ENCODE measurements at places on chromosomes 4 and X.

DNA sequence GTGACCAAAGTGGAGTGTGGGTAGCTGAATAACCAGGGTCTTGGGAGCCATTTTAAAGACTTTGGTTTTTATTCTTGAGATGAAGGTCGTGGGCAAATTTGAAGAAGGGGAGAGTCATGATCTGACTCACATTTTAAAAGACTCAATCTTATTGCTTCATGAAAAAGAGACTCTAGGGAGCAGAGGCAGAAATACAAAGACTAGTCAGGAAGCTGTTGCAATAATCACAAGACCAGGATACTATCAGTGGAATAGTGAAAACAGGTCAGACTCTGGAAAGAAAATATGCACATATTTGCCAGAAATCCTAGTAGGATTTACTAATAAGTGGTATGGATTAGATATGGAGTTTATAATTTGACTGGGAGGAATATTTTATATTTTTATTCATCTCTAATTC is 448.4 kb downstream of the RAPGEF2 start:
- DNase-seq, result no peak

- no peak for DNase-seq
These were observed 8.8 kb downstream of the ENPEP start for GRCh38 chr4:110484767-110485166.

- DNase-seq, result no peak
These were observed 19.3 kb upstream of the HTRA3 start for GRCh38 chr4:8250227-8250626.

- no peak for DNase-seq
These were observed 22.8 kb downstream of the PDLIM3 start for GRCh38 chr4:185512516-185512915.

DNA sequence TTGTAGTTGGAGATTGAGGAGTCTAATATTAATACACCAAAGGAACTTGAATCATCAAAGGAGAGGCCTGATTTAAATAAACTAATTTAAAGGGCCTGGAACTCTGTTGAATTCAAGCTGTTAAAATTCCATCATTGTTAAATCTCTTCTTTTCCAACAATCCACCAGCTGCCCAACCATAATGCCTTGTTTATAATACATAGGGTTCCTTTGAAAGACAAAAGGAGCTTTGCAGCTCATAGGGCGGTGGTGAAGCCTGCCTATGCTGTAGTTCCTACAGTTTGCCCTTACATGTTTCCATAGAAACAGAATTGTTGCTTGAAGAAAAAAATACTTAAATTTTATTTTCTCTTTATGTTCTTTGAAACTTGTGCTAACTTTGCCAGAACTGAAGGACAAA is 102.8 kb downstream of the GLUD2 start:
- no peak for DNase-seq

Measured in stimulated activated CD8-positive, alpha-beta memory T cell treated with anti-CD3 and anti-CD28 coated beads, Interleukin-4, amount 100 ng/mL, for 1 hour (primary cell).